ENCODE measurements at places on chromosomes 2 and 18. TPM values are rescaled to one million over a fixed set of nuclear protein-coding genes. Genes with fewer than 3 reads are reported as not detected.

GRCh38 chr2:65264821-65265670 is 37.4 kb downstream of the ACTR2 start:
- DNase-seq, result peak; percentile 79

DNA sequence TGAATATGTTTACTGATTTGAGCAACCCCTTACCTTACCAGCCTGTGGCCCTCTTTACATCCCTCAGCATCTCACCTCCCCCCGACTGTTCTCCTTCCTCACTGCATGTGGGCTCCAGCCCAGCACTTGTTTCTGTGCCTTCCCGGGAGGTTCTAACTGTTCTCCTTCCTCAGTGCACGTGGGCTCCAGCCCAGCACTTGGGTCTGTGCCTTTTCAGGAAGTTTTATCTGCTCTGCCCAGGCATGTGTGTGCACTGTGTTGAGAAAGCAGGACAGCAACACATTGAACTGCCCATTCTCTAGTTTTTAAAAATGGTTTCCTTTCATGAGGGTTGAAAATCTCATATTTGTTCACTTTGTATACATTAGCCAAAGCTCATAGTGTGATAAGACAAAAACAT is 158.4 kb downstream of the ATP9B start:
- no peak for DNase-seq

DNA sequence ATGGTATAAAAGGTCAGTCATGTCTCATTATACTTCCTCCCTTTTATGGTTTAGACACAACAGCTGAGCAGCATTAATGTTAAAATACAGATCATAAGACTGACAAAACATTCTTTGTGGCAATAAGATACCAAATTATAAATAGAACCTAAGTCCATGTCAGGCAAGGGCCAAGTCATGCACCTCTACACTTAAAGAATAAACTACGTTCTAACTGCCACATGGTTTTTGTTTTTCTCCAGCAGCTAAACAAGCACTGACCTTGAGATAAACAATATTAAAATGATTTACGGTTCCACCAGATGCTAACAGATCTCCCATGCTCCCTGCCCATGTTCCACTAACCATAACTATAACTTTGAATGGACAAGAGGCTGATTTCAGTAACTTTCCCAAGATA is 368.6 kb upstream of the TFPI start:
- DNase-seq, result peak; percentile 18

DNA sequence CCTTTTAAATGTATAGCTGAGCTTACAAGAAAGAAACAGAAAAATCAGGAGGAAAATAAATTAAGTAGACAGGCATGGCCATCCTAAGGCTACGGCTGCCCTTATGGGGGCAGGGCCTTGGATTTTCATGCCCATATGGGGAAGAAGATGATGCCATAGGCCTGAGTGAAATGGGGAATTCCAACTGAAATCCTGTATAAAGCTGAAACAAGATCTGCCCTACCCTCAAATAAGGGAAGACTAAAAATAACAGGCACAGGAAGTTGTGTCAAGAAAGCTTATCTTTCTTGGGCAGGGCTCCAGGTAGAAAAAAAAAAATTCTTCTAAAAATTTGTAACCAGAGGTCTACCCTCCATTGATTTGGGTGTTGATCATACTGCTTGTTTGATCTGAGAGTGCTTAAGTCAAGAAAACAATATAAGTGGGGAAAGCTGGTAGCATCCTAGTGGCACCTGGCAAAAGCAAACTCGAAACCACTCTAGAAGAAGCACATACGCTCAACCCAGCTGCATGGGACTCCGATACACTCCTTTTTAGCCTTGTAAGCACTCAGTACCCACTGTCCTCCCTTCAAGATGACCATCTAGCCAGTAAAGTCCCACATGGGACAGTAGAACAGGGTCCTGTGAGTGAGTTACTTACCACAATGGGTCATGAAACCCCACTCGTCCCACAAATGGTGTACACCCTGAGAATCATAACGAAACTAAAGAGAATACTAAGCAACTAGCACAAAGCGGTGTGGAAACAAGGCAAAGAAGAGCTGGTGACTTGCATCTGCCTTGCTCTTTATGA is 22.3 kb downstream of the DNAH7 start:
- peak; percentile 20 for DNase-seq

DNA sequence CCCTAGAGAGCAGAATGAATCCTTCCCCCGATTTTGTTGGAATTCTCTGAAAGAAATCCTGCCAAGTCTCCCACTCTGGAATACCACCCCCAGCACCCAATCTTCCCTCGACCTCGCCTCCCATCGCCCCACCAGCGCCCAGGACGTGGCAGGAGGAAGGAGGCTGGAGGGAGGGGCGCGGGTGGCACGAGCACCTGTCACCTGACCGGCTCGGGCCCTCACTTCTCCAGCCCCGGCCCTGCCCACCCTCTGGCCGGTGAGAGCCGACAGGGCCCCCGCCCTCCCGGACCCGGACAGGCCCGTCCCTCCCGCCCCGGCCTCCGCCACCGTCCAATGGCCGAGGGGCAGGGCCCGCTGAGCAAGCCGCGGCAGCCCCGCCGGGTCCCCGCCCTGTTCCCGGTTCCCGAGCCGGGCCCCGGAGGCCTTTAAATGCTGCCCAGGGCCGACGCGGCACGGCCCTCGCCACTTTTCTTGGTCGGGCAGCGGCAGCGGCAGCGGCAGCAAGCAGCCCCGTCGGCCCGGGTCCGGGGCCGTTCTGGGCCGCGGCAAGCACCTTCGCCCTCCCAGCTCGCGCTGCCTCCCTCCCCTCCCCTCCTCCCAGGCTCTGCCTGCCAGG is at the start of gene LGALSL:
TSS of gene LGALSL (plus strand) at position 393 of the 616 bp plus-strand sequence. CDS start 384 bp downstream, outside the sequence.
- DNase-seq, result no peak

SERPINB5 gene
- polyA plus RNA-seq, result not detected

GTF2A1L gene
- 0.19 TPM for polyA plus RNA-seq
